Activated naive CD4-positive, alpha-beta T cell (primary cell): ENCODE measurements at places on chromosomes 1 and 21.

DNA sequence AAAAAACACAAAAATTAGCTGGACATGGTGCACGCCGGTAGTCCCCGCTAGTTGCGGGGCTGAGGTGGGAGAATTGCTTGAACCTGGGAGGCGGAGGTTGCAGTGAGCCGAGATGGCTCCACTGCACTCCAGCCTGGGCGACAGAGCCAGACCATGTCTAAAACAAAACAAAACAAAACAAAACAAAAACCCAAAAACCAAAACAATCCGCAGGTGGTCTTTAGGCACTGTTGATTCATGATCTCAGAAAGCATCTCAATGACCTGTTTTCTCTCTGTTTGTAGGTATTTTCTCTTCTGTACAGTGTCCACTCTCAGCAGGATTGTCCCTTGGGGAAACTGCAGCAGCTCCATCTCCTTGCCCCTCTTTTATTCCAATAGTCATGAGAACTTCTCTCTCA is 74.9 kb upstream of the ADGRL2 start:
- DNase-seq = no peak

DNA sequence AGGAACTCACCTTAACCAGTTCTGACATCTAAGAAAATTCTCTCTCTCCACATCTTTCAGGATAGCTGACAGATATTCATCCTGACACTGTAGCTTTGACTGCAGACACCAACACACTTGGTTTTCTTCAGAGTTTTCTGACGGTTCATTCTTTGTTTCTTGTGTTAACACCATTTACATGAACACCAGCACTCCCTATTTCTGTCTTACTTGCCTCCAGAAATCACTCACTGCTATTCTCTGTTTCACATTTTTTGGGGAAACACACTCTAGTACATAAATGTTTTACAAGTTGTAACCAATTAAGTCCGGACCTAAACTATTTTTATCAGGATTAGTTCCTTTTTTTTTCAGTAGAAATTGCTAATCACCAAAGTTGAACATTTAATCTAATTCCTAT is 15.4 kb downstream of the FLVCR1 start:
- DNase-seq = no peak

DNA sequence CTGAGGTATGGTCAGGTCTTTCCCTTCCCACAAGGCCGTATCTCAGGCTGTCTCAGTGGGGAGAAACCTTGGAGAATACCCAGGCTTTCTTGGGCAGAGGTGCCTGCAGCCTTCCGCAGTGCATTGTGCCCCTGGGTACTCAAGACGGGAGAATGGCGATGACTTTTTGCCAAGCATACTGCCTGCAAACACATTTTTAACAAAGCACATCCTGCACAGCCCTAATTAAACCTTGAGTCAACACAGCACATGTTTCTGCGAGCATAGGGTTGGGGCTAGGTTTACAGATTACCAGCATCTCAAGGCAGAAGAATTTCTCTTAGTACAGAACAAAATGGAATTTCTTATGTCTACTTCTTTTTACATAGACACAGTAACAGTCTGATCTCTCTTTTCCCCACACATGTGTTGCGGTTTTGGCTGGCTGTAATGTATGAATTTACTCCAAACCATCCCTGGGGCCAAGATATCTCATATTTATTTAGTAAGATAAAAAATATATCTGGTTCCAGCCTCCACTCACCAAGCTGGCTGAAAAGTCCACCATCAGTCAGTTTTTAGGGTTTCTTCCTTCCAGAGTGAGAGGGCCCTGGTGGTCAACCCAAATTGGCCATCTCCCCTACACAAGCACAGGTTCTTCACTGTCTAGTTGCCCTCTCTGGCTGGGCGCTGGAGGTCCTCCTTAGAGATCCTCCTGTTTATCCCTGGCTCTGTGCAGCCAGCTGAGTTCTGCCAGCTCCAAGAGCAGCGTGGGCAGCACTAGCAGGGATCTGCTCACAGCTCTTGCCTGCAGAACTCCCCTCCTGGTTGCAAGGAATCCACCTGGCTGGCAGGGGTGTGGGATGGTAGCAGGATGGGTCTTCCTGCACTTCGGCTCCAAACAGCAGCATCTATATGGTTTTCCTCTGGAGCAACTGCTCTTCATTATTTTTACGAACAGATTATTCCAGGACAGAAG is 2.6 kb downstream of the FAAH start:
- no peak for DNase-seq

GRCh38 chr1:94001397-94002045 is 92.3 kb upstream of the GCLM start:
- no peak for DNase-seq

DNA sequence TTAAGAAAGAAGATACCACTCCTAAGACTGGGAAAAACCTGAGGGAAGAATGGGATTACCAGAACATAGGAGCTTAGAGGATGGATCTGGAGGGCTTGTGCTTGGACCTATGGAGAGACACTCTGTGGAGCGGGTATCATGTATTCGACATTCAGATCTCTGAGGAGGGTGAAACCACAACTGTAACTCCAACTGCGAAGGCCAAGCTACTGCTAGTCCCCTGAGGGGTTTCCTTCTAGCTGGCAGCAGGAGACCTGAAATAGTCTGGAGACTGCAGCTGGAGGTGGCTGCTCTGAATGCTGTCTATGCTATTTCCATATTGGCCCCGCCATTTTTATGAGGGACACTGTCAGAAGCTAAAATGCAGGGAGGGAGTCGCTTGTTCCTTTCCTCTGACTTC is 462.3 kb downstream of the PTPRC start:
- no peak for DNase-seq

DNA sequence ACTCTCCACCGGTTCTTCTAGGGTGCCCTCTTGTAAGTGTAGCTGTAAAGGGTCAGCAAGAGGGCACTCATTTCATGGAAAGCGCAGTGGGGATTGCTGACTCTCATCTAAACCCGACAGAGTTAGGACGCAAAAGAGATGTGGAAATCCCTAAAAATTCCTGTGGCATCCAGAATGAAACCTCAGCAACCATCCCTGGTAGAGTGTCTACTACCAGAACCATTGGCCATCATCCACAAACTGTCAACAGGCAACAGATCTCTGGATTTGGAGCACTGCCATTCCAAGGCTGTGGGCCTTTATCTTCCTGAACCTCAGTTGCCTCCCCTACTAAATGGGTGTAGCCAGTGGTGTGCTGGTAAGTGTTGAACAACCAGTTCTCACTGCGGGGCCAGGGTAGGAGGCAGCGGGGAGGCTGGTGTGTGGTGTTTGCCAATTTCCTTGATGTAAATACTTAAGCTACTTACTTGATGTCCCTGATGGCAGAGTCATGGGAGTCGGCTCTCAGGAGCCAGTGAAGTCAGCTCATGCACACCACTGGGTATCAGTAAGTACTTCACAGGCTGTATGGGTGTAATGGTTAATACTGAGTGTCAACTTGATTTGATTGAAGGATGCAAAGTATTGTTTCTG is 195.8 kb downstream of the KAZN start:
- no peak for DNase-seq
